Sigmoid colon (tissue), 7 donors: ENCODE measurements at places on chromosomes 12 and 14. TPM values are rescaled to one million over a fixed set of nuclear protein-coding genes. Genes with fewer than 3 reads are reported as not detected.

- DNase-seq = no peak
Measured at GRCh38 chr12:80598004-80598606, 109.3 kb upstream of the MYF6 start.

DNA sequence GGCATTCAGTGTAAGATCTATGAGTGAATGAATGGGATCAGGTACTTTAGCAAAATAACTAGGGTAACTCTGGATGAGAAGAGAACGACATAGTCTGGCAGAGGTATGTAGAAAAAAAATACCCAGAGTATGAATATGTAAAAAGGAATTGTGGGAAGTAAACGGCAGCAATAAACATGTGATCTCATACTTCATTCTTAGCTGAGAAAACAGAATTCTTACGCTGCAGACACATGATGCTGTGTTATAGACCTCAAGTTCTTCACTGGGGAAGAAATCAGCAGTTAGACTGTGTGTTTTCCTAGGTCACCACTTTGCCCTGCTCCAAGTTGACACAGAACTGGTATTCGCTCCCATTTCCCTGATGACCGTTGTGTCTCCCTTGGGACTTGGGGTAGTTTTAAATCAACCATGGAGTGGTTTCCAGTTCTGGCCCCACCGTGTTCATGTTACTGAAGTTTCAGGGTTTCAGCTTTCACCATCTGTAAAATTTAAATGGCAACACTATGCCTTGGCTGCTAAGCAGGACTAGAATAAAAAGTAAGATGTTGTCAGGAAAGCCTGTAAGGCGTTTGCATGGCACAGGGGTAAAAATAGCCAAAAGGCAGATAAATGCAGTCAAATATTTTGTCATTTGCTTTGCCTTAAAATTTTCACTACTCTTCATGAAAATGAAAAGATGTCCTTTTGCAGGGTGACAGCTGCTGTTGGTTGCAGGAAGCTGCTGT is 223.7 kb downstream of the PELI2 start:
- no peak for DNase-seq

- no peak for DNase-seq
Measured at GRCh38 chr12:87784350-87784749, 244.9 kb downstream of the C12orf50 start.

TTC6 gene
- not detected for total RNA-seq

ADGRD1 gene
- total RNA-seq = 11.4 TPM

GRCh38 chr14:72686101-72686500 is 207.8 kb downstream of the DPF3 start:
- DNase-seq = no peak

DNA sequence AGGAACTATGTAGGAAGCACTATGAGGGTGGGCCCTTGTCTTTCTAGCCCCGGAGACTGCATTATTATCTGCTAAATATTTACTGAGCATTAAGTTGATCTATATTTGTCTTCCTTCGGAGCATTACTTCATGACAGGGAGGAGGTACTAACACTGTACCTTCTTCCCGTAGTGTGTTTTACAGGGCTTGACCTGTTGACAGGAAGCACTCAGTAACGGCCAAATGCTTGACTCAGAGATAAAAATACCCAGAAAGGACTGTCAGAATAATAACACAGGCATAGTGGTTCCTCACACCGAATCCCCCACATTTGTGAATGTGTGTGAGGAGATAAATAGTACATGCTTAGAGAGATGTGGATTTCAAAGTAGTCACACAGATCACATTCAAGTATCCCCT is 466.6 kb downstream of the EGLN3 start:
- DNase-seq = no peak

RNASE3 gene
- 2.6 TPM for total RNA-seq

DNA sequence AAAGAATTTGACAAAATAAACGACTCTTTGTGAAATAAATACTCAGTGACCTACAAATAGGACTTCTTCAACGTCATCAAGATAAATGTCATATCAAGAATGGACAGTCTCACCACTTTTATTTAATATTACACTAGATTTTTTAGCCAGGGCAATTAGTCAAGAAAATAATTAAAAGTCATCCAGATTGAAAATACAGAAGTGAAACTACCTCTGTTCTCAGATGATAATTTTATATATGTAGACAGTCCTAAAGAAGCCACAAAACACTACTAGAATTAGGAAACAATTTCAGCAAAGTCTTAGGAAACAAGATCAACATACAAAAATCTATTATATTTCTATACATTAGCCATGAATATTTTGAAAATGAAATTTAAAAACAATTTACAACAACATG is 689.6 kb upstream of the SEL1L start:
- no peak for DNase-seq

ETFBKMT gene
- total RNA-seq = 2.9 TPM

DNA sequence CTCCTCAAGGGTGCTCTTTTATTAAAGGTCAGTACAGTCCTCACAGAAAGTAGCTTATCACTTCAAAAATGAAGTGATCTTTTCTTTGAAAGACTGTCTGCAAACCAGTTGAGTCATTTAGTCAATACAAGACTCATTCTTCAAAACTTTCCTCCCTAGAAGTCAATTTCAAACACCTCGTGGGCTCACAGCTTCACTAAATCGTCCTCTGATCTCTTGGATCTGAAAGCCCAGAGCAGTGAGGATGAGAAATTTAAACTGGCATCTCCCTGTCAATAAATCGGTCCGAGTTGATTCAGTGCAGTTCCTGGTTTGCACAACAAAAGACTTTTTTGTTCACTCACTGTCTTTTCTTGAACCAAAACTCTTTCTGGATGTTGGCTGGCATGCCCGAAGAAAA is 44.5 kb downstream of the NUAK1 start:
- no peak for DNase-seq

DNA sequence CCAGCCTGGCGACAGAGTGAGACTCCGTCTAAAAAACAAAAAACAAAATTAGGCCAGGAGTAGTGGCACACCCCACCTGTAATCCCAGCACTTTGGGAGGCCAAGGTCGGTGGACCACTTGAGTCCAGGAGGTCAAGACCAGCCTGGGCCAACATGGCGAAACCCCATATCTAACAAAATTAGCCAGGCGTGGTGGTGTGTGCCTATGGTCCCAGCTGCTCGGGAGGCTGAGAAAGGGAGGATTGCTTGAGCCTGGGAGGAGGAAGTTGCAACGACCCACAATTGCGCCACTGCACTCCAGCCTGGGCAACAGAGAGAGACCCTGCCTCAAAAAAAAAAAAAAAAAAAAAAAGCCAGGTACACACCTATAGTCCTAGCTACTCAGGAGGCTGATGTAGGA is 37.0 kb downstream of the KDM2B start:
- DNase-seq = no peak

SLC6A12 gene
- total RNA-seq = 0.28 TPM

- no peak for DNase-seq
Measured at GRCh38 chr14:74962046-74962445, 6.6 kb upstream of the PGF start.

MYF5 gene
- not detected for total RNA-seq

GRCh38 chr12:124919521-124920352 is 5.3 kb upstream of the UBC start:
- peak; percentile 54 for DNase-seq

DNA sequence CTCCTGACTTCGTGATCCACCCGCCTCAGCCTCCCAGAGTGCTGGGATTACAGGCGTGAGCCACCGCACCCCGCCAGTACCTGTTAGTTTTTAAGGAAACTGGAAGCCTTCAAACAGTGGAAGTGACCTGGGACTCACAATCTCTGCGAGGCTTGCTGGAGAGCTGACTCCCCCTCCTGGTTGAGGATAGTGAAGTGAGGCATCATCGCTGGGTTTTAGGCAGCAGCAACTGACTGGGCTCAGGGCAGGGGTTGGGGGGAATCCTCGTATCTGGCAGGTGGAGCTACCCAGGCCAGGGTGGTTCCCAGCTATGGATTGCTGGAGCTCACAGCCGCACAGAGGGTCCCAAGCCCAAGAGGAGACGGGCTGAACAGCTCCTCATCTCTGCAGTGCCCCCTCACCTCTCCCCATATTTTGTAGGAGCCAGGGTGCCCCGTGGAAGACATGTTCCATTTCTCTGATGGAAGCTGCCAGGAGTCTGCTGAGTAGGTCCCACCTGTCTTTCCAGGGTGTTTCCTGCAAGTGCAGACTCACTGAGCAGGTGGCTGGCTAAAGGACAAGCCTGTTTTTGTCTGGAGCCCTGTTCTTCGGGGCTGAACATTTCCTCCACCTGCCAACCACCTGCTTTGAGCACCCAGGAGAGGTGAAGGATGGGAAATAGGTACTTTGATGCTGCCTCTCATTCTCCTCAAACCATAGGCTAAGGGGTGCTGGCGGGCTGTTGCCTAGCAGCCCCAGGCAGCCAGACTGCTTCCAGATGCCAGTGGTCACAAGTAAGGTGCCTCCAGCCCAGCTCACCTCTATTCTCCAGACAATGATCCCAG is 3.1 kb downstream of the AVIL start:
- DNase-seq = no peak

- no peak for DNase-seq
Measured at GRCh38 chr12:24778486-24779304, 170.2 kb downstream of the BCAT1 start.

GRCh38 chr12:89493670-89494302 is 30.8 kb downstream of the GALNT4 start:
- DNase-seq = no peak

DNA sequence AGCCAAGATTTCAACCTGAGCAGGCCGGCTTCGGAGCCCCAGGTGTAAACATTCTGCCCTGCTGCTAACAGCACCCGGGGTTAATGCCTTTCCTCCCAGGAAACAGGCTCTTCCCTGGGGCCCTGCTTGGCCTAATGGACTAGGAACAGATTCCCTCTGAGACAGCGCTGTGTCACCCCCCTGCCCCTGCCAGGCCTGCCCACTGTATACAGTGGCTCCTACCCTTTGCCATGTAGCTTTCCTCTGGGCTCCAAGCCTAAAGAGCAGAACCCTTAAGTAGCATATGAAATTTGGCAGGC is 28.3 kb upstream of the BCDIN3D start:
- DNase-seq = no peak

GRCh38 chr12:51519755-51520154 is 71.3 kb upstream of the SCN8A start:
- no peak for DNase-seq

PIWIL1 gene
- not detected for total RNA-seq

- DNase-seq = peak; percentile 40
Measured at GRCh38 chr14:95221531-95221930, 64.2 kb upstream of the DICER1 start.

GRCh38 chr12:46342562-46343033 is 30.0 kb downstream of the SLC38A2 start:
- no peak for DNase-seq
